Activated naive CD4-positive, alpha-beta T cell treated with anti-CD3 and anti-CD28 coated beads for 36 hours (primary cell): ENCODE measurements at places on chromosomes 16 and 17. TPM values are rescaled to one million over a fixed set of nuclear protein-coding genes. Genes with fewer than 3 reads are reported as not detected.
A peak's percentile ranks its signal among the peaks of the same experiment; 100 is the strongest.

DNA sequence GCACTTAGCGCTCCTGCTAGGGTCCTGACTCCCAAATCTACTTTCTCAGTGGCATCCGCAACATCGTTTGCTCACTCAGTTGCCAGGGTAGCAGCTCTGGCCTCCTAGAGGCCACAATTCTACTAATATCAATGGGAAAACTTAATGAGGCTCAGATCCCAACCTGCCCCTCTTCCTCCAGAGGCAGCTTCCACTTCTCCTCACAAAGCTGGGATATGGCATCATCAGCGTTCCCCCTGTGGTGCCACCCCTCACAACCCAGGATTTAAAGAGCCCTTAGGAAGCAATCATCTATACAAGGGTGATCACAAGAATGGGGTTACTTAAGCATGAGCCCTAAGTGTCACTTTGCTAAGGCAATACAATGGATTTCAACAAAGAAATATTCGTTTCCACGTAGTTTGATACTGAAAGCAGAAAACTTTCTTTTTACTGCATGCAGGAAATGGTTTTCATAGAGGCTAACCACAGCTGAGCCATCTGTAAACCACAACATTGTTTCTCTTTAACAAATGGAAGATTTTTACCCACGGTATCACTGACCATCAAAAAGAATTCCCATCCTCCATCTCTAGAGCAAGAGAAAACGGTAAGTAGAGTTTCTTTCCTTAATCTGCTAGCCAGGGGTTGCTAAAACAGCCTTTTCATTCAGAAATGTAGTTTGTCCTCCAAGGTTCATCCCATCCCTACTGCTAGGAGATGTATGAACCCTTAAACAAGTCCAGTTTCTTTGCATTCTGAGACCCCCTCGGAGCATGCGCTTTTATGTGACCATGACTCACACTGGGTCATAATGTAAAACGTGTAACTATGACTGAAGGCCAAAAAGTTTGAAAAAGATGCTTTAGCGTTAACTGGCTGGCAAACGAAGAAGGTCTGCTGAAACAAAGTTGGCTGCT, 68.3 kb upstream of the BCAR1 start:
- peak; percentile 40 for DNase-seq

- no peak for DNase-seq
Measured at GRCh38 chr16:31038993-31039392, 5.6 kb downstream of the STX4 start.

DNA sequence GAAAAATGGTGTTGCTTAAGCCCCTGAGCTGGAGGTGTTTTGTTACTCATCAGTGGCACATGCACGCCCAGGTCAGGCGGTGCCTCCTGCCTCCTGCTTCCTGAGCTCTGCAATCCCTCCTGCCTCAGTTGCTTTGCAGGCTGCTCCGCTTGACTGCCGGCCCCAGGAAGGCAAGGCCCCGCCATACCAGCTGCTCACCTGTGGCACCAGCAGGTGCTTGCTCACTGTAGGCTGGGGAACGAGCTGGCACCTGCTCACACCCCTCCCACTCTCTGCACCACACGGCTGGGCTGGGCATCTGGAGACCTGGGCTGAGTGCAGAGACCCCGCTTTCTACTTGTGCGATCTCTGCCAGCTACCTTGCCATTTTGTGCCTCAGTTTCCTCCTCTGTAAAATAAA, 200.2 kb downstream of the RBFOX3 start:
- no peak for DNase-seq

DNA sequence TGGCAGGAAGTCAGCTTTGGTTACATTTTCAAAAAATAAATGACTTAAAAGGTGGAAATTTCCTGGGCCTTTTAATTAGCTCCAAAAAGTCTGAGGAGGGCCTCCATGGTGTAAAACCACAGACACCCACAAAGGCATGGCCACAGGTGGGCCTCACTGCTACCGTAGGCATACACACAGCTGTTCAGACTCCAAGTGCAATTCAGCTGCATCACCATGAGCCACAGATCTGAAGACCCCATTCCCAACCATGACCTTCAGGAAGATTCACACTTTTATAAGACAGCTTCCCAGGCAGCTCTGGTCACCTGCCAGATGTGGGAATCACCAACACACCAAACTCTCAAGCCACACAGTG, 20.6 kb downstream of the CSNK2A2 start:
- peak; percentile 44 for DNase-seq

DNA sequence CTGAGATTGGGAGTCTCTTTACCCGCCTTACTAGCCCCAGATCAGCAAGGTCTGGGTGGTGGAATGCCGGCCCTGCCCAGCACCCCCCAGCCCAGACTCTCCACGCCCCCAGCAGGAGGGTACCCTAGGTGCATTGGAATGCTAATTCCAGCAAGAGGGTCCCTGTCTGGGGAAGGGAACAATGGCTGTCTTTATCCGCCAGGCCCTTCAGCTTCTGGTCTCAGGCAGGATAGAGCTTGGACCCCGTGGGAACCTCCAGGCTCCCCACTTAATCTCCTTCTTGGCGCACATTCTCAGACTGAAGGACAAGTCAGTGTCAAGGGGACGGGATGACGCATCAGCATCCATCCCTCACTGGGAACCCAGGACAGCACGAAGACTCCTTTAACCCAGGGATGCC, 85.1 kb downstream of the LITAF start:
- no peak for DNase-seq

- DNase-seq, result no peak
Measured at GRCh38 chr16:55687802-55688201, 32.0 kb downstream of the SLC6A2 start.

GRCh38 chr17:49456183-49456965, 38.7 kb upstream of the NGFR start:
- no peak for DNase-seq

DNA sequence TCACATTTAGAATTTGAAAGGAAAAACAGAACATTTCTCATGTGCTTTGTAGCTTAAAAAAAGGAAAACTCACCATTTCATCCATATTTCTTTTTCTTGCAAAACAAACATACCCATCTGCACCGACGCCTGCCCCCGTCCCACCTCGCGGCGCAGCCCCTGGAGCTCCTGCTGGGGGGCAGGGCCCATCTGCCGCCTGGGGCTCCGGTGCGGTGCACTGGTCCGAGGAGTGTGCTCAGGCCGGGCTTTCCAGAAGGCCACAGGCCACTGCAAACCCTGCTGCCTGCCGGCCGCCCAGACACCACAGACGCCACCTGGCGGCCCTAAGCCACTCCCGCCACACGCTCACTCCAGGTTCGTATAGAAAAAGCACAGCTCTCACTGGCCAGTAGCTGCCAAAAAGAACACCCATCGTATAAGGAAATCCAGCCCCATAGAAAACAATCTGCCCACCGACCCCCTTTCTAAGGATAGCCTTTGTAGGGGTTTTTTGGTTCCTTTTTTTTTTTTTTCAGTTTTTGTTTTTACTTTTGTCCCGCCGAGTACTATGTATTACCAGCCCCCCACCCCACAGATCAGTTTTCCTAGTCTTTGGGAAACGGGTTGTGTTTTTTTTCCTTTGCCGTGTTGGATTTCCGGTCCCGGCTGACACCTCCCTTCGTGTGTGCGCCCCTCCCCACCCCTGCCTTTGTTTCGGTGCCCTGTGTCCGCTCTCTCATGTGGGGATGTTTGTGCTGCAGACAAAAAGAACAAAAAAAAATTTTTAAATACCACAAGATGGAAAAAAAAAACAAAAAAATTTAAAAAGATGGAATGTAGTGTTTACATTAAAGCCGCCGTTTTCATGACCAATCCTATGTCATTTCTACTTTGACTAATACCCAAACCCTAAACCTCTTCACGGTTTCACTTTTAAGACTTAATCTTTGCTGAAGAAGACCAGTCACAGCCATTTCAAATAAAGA, 68.8 kb downstream of the AMFR start:
- peak; percentile 68 for DNase-seq

- no peak for DNase-seq
Measured at GRCh38 chr16:64952177-64952576, 169.7 kb downstream of the CDH11 start.

- peak; percentile 55 for DNase-seq
Measured at GRCh38 chr17:336110-337021, 16.2 kb downstream of the RPH3AL start.

DNA sequence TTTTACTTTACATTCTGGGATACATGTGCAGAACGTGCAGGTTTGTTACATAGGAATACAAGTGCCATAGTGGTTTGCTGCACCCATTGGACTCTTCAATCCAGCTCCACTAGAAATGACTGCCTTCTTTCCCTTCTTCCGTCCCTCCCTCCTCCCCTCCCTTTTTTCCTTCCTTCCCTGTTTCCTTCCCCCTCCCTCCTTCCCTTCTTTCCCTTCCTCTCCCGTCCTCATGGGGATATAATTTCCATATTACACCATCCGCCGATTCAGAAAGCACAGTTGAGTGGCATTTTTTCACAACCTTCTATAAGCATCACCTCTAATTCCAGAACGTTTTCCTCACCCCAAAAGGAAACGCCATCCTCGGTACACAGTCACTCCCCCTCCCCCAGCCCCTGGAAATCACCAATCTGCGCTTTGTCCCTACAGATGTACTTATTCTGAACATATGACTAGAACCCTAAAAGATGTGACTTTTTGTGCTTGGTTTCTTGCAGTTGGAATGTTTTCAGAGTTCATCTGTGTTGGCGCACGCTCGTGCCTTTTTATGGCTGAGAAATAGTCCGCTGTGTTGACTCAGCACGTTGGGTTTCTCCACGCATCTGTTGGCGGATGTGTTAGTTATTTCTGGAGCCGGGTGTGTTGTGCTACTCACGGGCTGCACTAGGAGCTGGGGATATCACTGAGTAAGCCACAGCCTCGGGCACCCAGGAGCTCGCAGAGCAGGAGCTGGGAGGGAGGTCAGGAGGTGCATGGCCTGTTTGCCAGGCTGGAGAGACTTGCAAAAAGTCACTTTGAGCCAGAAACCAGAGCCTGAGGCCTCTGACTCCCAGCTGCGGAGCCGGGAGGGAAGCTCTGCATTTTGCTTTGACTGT, 336.4 kb downstream of the SEC14L1 start:
- DNase-seq, result peak; percentile 71

DNA sequence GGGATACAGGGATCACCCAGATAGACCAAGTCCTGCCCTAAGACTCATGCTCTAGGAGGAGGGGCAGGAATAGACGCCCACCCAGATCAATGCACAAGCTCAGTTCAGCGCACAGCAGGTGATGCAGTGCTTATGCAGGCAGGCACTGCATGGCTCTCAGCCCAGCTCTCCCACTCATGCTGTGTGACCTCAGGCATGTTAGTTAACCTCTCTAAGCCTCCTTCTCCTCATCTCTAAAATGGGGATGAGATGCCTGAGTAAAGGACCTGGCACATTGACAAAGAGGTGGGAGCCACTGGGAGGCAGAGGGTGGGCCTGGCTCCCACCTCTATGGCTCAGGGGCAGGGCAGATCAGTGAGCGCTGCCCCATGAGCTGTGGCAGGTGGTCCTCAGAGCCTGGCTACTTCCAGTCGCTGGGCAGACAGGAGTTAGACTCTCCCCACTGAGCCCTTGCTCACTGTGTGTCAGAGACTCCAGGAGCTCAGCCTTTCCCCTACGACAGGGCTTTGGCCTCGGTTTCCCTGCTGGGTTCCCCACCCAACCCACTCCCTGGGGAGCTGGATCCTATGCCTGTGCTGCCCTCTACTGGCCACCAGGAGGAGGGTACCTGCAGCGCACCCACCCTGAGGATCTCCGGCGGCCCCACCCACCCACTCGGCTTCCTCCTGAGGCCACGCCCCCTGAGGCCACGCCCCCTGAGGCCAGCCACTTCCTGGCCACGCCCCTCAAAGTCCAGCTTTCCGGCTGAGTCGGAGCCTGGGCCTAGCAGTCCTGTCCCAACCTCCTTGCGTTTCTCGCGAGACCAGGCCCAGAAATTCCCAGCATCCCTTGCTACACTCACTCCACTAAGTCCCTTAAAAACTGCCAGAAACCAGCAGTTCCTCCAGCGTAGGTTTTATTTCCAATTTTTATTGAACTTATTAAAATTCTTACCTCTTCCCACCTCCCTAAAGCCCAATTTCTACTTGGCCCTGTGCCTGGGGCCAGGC, 196.1 kb downstream of the GSG1L start:
- DNase-seq, result peak; percentile 75

GRCh38 chr16:53414381-53414780, 19.9 kb upstream of the RBL2 start:
- no peak for DNase-seq

CHD9NB gene
- total RNA-seq, result 0.17 TPM

CMTM2 gene
- not detected for total RNA-seq

CSH1 gene
- not detected for total RNA-seq

CRAMP1 gene
- 15.7 TPM for total RNA-seq

CRHR1 gene
- not detected for total RNA-seq
